ENCODE measurements at places on chromosomes 11 and 22.

DNA sequence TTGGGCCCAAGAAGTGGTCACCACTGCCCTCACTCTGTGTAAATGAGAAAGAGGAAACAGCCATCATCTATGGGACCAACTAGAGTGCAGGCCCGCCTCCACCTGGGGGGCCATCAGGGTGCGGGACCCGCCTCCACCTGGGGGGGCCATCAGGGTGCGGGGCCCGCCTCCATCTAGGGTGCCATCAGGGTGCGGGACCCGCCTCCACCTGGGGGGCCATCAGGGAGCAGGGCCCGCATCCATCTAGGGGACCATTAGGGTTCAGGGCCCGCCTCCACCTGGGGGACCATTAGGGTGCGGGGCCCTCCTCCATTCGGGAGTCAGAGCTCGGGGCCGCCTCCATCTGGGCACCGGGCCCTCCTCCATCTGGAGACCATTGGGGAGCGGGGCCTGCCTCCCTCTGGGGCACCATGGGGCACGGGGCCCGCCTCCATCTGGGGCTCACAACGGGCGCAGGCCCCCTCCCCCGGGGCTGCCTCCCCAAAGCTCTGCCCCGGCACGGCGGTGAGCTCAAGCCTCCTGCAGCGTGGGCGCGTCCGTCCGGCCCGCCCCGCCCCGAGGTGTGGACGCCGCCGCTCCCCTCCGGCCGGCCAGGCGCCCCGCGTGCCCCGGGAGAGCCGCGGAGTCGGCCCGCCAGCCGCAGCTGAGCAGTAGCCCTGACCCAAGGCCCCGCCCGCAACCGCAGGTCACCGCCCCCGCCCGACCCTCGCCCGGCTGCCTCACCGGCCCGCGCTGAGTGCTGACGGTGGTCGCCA, 512 bp downstream of the TOLLIP start:
- no peak for DNase-seq

- DNase-seq: no peak
Measured at GRCh38 chr22:45602004-45602733, 69.5 kb upstream of the ATXN10 start.

GRCh38 chr22:49959782-49960158, 802 bp upstream of the PIM3 start:
- peak; percentile 82 for DNase-seq

DNA sequence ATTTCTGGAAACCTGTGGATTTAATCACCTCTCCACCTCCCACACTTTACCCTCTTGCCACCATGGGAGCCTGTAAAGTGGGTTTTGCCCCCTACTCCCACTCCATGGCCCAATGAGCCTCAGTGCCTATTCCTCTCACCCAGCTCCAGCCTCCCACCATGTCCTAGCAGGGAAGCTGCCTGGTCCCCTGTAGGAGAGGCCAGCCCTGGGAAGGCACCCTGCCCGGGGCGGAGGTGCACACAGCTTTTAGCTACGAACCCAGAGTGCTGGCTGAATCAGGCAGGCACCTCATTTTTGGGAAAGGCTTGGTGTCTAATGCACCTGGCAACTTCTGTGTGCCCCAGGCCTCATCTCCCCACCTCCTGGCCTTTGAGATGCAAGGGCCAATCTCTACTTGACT, 35.8 kb upstream of the ALX4 start:
- no peak for DNase-seq

GRCh38 chr11:10311802-10312201, 6.9 kb downstream of the ADM start:
- DNase-seq: no peak

GRCh38 chr11:124627546-124627945, 4.9 kb downstream of the TBRG1 start:
- DNase-seq: no peak

- DNase-seq: no peak
Measured at GRCh38 chr22:32632512-32633315, 158.1 kb downstream of the FBXO7 start.

DNA sequence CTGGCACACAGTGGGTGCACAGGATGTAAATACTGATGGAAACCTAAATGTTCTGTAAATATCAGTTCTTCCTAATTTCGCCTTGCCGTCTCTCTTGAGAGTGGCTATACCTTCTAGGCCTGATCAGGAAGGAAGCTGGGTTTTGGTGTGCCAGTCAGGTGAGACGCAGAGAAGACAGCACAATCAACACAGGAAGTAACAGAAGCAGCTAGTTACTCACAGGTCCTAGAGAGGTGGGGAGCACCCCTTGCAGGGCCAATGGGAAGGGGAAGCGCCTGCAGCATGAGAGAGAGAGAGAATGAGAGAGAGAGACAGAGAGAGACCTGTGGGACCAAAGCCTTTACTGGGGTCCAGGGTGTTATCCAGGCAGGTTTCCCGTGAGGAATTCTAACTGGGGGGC, 80.8 kb downstream of the FBLN1 start:
- DNase-seq: no peak

DNA sequence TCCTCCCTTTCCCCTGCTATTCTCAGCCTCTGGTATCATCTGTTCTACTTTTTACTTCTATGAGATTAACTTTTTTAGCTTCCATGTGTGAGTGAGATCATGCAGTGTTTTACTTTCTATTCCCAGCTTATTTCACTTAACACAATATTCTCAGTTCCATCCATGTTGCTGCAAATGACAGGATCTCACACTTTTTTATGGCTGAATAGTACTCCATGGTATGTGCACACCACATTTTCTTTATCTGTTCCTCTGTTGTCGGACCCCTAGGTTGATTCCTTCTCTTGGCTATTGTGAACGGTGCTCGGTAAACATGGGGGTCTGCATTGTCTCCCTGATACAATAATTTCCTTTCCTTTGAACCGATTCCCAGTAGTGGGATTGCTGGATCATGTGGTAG, 81.0 kb upstream of the RAB1B start:
- no peak for DNase-seq

DNA sequence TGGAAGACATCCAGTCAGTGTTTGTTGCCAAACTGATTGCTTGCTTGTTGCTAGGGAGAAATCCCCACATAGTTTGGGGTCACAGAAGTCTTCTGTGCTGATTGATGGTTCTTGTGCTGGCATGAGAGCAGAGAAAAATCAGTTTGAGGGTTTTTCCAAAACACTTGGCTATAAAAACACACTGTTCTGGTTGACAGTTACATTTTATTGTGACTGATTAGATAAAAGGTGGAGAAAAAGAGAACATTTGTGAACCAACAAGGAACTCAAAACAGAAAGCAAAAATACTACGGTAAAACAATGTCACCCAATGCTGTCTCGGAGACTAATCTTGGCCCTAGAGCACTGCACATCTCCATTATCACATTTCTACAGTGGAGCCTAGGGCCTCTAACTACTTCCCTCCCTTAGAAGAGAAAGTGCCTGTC, 14.4 kb upstream of the EIF4G2 start:
- no peak for DNase-seq

DNA sequence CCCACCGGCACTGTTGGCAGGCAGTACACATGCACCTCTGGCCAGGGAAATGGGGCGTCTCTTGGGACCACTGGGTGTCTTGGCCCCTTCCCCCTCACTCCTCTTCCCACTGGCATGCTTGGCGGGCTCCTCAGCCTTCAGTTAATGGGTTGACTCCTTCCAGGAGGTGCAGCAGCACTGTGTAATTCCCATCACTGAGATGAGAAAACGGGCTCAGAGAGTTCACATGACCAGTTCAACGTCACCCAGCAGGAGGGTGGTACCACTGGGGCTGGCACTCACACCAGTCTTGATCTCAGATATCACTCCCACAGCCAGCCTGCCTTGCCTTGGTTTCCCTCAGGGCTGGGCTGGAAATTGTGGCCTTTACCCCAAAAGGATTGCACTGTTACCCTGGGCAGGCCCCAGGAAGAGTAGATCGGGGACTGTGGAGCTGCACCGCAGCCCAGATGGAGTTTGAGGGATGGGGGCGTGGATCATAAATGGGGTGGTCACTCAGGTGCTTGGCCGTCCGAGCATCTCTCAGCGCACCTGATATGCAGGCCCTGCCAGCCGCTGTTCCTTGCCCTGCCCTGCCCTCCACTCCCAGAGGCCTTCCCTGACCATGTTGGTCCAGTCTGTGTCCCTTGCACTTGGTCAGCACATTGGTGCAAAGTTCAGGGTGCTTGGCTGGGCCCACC, 16.9 kb downstream of the CAPN5 start:
- no peak for DNase-seq

DNA sequence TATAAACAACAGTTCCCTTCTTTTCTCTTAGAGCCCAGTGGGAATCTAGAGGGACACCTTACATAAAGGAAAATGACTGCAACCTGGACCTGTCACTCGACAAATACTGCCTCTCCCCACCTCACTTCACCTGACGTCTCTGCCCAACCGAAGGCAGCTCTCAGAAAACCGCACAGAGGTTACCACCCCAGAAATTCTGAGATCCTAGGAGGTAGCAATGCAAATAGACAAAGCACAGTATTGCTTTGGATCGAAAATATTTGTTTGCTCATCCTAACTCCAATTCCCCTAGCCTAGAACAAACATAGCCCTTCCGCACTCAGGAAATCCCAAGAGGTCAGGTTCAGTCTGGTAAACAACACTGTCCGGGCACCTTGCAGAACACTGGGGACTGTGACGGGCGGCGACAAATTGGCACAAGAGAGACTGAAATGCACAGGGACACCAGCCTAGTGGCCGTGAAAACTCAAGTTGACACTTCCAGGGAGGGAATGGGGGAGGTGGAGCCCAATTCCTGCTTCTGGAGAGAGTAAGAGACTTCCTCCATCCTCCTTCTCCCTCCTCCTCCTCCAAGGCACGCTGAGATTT, 420 bp upstream of the TRIM44 start:
- DNase-seq: no peak

DNA sequence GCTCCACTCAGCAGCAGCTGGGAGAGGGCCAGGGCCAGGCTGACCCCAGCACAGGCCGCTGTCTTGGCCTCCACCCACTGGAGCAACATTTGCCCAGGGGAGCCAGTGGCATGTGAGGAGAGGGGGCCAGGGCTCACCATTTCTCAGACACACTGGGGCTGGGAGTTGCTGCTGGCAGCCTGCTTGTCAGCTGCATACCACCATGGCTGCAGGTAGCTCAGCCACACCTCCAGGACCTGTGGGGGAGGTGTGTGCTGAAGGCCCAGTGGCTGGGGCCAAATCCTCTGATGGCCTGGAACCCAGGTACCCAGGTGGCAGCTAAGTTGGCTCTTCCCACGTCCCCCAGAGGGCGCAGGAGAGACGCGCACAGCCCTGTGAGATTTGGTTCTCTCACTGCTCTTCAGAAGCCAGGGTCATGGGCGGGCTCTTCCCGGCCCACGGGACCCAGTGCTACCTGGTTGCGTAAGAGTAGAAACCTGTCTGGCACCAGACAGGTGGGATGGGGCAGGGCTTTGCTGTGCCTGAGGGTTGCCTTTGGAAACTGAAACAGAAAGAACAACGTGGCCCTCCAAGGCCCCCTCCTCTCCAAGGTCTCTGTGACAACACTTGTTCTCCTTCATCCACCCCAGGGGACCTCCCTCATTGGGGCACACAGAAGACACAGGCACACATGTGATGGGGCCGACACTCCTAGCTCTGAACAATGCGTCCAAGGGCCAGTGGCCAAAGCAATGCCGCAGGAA, 98.8 kb downstream of the MED15 start:
- no peak for DNase-seq

DNA sequence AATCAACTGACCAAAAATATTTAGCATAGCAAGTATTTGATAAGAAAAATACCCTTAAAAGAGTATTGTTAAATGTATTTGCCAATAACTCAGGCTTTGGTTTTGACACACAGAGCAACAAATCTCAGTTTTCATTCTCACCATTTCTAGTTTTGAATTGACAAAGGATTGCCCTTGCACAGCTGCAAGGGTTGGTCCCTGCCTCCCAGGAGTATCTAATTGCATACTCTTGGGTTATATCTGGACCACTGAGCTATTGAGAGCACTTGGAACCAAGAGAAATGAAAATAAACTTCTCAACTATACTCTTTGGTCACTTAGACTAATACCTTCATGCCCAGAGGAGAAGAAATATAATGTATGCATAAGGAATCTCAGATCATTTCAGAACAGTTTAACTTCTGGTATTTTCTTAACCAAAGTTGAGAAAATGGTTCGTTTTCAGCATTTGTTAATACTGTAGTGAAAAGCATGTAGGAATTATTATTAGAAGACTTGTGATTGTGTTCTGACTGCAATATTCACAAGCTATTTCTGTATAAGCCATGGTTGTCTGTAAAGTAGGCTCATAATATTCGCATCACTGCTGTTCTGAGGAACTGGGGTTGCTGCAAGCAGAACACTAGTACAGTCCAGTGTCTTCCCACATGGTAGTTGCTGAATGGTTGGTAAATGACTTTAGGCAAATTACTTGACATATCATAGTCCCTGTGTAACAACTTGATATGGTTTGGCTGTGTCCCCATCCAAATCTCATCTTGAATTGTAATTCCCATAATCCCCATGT, 7.9 kb downstream of the C2CD3 start:
- no peak for DNase-seq

DNA sequence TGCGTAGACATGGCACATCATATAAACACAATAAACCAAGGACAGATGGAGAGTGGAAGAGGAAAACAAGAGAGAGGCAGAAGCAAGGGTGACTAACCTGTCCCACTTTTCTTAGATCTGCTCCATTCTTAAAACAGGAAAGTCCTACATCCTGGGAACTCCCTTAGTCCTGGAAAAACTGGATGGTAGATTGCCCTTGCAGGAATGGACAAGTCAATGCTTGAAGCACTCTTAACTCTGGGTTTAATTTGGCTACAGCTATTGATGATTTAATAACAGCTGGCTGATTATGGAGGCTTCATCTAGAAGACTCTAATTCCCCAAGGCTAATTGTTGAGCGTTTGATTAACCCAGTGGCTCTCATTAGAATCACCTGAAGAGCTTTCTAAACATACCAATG, 258.8 kb downstream of the MIAT start:
- DNase-seq: no peak

- DNase-seq: no peak
Measured at GRCh38 chr11:11770296-11770695, 71.5 kb upstream of the USP47 start.

DNA sequence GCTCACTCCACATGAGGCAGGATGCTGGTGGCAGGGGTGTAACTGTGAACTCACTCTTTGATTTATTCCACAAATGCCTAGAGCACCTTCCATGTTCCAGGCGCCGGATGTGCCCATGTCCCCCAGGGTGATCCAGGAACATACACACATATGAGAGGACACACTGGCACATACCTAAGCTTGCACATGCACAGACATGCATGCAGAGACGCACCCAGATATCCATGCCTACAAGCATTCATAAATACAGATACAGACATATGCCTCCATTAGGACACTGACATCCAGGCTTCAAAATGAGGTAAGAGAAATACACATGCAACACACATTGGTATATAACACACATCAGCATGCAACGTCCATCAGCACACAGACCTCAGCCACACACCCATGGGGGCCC, 4.5 kb downstream of the OSM start:
- DNase-seq: no peak

GRCh38 chr11:101336858-101337257, 207.2 kb upstream of the PGR start:
- no peak for DNase-seq

- DNase-seq: no peak
Measured at GRCh38 chr11:114448749-114449482, 9.6 kb downstream of the REXO2 start.

GRCh38 chr22:39132871-39133524, 19.5 kb downstream of the CBX7 start:
- no peak for DNase-seq

Measured in activated naive CD4-positive, alpha-beta T cell treated with anti-CD3 and anti-CD28 coated beads, Interleukin-2, amount 50 U/mL, for 72 hours (primary cell).